HAP-1 (cell line): ENCODE measurements at places on chromosomes 4 and X.

- no peak for DNase-seq
These were observed 29.3 kb downstream of the CRMP1 start for GRCh38 chr4:5863461-5864113.

- no peak for DNase-seq
These were observed 108.1 kb upstream of the GK2 start for GRCh38 chr4:79516114-79516513.

GRCh38 chr4:19961091-19961490, 290.6 kb upstream of the SLIT2 start:
- no peak for DNase-seq

DNA sequence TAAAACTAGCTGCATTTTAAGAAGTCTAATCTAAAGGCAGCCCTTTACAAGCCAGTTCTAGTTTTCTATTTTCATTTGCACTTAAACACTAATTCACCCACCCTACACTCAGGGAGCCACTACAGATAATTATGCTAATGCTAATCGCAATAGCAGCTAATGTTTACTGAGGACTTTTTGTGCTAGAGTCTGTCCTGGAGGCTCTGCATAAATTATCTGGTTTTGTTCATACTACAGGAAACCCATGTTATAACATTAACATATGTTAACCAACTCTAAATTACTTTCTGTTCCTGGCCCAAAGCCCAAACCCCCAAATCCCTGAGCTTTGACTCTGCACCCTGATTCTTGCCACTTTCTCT, 480 bp upstream of the RADX start:
- DNase-seq = no peak

DNA sequence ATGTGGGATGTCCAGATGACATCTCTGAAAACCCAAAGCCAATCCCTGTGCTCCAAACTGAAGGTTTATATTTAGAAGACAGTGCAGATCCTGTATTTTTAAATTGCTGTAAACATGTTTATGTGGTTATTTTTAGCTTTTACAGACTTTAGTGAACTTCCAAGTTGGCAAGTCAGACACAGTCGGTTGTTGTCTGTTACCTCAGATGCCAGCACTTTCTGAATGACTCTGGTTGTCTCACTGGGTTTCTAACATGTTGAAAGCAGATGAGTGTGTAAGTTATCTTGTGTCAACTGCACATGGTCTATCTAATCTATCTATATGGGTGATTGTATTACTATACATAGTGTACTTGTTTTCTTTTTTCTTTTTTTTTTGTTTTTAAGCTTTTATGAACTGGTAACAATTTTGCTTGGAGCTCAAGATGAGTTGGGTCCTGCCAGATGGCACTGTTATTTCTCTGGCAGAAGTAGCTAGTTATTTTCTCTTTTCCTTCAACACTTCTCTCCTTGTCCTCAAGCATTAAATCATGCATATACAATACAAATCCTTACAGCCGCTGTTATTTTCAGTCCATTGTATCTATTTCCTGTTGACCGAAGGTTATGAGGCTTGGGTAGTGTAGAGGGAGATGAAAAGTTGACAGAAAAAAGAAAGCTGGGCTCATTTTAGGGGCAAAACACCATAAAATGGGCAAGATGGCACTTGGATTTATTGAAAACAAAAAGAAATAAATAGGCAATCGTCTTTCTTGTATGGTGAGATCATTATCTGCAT, 66.3 kb downstream of the GAB1 start:
- no peak for DNase-seq

DNA sequence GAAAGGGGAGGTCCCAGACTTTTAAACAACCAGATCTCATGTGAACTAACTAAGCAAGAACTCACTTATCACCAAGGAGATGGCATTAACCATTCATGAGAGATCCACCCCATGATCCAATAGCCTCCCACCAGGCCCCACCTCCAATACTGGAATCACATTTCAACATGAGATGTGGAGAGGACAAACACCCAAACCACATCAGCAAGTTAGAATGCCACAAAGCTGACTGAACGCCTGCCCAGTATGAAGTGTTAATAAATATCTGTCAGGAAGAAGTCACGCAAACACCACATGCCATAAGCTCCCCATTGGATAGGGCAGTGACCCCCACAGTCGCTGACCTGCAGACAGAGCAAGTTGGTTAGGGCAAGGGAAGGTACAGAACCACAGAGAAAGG, 14.3 kb downstream of the SLC10A6 start:
- no peak for DNase-seq

DNA sequence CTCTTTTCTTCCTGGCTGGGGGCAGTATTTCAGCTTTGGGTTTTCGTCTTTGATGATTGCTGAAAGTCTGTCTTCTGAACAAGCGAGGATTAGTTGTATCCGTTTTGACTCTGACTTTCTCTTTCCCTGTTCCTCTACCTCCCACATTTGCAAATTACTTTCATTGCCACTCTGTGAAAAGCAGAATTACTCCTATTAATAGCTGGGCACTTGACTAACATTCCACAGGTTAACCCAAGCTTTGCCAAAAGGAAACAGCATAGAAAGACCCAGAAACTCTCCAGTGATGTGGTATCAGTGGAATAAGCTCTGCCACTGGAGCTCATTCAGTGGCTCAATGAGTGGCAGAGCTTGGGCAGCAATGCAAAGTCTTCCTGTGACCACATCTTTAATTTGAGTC, 238.9 kb downstream of the PALLD start:
- no peak for DNase-seq

- no peak for DNase-seq
These were observed 59.4 kb upstream of the SORCS2 start for GRCh38 chr4:7132730-7133582.

GRCh38 chr4:2696423-2696822, 59.7 kb downstream of the TNIP2 start:
- DNase-seq = no peak

- no peak for DNase-seq
These were observed 7.0 kb upstream of the ADGRA3 start for GRCh38 chr4:22522706-22523501.

DNA sequence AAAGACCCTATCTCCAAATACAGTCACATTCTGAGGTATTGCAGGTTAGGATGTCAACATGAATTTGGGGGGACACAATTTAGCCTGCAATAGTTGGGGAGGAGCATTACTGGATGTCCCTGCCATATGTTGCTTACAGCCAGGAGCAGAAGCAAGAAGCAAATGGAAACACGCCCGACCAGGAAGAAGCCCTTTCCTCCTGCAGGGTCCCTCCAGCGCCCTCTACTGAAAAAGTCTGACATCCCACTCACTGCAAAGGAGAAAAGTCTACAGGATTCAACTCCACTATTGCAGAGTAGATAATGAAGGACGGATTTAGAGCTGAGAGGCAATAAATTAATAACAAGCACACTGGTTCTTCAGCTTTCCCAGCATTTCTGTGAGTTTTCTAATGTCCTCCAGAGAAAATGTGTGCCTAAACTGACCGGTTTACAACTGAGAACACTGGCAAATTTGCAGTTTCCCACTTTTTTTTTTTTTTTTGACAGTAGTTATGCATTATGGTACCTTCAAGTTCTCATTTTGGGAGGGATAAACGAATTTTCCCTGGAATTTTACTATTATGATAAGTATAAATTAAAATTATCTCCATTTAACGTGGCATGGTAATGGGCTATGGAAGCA, 31.7 kb downstream of the COQ2 start:
- peak; percentile 46 for DNase-seq

- DNase-seq = no peak
These were observed 8.2 kb upstream of the PWWP3B start for GRCh38 chrX:106159861-106160282.

DNA sequence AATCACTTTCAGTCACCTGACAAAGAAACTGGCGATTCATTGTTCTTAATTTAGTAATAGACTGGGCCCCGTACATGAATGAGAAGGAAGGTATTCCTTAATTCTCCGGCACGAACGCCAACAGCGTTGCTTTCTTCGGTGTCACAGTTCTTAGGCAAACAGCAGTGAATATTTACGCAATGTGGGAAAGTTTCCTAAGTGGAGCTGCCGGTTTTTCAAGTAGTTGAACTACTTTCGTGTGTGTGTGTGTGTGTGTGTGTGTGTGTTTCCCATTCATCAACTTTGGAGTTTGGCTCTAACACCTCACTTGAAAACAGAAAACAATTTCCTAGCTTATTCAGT, 651 bp downstream of the NXT2 start:
- no peak for DNase-seq

GRCh38 chrX:48703228-48703627, 6.7 kb downstream of the SUV39H1 start:
- DNase-seq = no peak

DNA sequence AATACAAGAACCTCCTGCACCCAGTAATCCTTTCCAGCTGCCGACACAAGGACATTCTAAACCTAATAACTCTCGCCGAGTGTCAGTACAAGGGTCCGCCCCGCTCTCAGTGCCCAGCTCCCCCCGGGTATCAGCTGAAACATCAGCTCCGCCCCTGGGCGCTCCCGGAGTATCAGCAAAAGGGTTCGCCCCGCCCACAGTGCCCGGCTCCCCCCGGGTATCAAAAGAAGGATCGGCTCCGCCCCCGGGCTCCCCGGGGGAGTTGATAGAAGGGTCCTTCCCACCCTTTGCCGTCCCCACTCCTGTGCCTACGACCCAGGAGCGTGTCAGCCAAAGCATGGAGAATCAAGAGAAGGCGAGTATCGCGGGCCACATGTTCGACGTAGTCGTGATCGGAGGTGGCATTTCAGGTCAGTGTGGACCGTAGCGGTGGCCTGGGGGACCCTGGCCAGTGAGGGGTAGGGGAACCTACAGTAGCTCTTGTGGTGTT, at the start of gene MAOA:
Gene MAOA, plus strand, starts transcription at position 295 of the 490 bp plus-strand sequence. Its CDS starts 43 bp downstream, at position 338.
- DNase-seq = peak; percentile 88

DNA sequence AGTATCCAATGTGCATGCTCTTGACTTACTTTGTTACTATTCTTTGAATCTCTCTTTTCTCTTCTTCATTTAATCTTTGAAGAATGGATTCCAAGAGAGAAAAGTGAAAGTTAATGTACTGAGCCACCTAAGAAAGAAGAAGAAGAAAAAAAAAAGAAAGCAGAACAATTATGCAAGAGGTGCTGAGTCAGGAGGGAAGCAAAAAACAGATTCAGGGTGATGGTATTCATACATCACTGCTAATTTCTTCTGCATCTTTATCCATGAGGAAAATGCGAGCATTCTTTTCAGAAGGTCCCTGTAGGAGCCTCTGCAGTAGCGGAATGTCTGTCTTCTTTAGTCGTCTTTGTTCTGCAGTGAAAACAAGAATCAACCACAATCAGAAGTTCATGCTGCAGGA, 43.9 kb downstream of the RASSF6 start:
- DNase-seq = no peak
